ENCODE measurements at places on chromosomes 16 and 17.

DNA sequence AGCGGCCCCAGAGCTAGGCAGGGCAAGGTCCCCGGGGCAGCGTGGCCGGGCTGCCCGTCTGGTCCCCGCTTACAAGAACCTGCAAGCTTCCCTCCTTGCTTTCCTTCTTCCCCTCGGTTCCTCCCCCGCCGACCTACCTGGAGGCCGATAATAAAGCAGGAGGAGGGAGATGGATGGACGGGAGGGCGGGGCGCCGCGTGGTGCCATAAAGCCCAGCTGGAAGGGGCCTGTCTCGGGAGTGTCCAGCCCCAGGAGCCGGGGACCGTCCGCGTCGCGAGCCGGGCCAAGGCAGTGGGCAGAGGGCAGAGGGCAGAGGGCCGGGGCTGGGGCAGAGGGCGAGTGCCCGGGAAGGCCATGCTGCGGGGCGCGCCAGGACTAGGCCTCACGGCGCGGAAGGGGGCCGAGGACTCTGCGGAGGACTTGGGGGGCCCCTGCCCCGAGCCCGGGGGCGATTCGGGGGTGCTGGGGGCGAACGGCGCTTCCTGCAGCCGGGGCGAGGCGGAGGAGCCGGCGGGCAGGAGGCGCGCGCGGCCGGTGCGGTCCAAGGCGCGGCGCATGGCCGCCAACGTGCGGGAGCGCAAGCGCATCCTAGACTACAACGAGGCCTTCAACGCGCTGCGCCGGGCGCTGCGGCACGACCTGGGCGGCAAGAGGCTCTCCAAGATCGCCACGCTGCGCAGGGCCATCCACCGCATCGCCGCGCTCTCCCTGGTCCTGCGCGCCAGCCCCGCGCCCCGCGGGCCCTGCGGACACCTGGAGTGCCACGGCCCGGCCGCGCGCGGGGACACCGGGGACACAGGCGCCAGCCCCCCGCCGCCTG, at the start of gene BHLHA9:
Gene BHLHA9, plus strand, starts transcription at position 235 of the 820 bp plus-strand sequence. Its CDS starts 120 bp downstream, at position 355.
- DNase-seq, result no peak

DNA sequence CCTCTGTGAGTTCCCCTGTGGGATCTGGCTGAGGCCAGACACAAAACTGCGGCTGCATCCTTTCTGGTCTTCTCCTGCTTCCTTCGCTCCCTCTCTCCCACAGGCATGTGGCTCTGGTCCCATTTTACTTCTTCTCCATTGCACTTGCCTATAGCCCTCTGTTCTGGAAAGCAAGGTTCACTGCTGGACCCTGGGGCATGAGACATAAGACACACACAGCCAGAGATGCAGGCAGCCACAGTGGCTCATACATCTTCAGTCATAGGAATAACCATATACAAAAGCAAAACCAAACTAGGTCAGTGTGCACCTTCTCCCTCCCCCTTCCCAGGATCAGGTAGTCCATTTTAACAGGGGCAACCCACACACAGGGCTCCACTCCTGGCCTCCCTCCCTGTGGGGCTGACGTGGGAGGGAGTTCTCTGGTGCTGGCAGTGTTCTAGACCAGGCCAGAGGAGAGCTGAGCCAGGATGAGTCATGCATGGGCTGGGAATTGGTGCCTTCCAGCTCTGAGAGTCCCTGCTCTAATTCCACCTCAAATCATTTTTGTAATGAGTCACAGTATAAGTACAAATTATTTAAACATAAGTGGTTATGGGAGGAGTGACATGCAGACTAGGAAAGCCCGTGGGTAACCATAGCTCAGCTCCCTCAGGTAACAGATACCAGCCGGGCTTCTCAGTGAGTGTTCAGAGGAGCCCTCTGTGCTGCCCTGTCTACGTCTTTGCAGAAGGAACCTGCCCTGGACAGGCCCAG, 58.0 kb downstream of the ASIC2 start:
- peak; percentile 84 for DNase-seq

DNA sequence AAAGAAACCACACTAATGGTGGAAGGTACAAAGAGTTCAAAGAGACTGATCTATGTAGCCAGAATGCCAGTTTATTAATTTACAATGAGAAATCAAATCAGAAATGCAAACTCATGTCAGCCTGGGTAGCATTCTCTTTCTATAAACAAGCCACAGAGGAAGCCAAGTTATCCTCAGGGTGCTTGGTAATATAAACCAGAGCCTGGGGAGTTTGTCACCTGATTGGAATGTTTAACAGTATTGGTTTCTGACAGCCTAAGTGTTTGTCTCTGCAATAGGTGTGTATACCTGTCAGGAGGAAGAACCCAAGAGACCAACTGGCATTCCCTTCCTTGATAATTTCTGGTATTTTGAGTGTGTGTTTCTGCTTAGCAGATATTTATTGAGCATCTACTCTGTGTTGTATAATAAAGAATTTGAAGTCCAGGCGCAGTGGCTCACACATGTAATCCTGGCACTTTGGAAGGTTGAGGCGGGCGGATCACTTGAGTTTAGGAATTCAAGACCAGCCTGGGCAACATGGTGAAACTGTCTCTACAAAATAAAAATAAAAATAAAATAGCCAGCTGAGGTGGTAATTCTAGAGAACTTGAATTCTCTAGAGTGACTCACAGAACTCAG, 3.1 kb upstream of the C17orf58 start:
- no peak for DNase-seq

GRCh38 chr17:39666231-39666600, 1.1 kb downstream of the TCAP start:
- no peak for DNase-seq

GRCh38 chr17:62781831-62782251, 26.3 kb downstream of the MARCHF10 start:
- no peak for DNase-seq

GRCh38 chr17:20273741-20274500, 193.4 kb downstream of the LGALS9B start:
- DNase-seq, result no peak

- DNase-seq, result no peak
These were observed 638.2 kb upstream of the SOX9 start for GRCh38 chr17:71482625-71483024.

GRCh38 chr17:82023447-82024241, 539 bp downstream of the LRRC45 start:
- DNase-seq, result no peak

GRCh38 chr17:31807846-31808245, 51.2 kb downstream of the COPRS start:
- no peak for DNase-seq

DNA sequence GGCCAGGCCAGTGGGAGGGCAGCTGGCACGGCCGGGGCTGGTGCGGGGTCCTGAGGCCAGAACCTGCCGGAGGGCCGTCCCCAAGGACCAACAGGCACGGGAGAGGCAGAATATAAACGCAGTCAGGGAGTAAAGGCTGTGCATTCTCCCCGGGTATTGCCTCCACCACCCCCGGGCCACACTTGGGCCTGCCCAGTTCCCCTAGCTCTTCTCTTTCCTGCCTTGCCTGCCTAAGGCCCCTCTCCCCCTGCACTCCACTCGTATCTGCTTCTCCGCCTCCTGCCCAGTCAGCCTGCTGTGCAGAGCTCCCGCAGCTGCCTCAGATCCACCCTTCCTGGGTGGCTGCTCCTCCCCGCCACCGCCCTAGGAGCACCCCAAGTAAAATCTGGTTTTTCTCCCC, 5.0 kb upstream of the RPH3AL start:
- no peak for DNase-seq

DNA sequence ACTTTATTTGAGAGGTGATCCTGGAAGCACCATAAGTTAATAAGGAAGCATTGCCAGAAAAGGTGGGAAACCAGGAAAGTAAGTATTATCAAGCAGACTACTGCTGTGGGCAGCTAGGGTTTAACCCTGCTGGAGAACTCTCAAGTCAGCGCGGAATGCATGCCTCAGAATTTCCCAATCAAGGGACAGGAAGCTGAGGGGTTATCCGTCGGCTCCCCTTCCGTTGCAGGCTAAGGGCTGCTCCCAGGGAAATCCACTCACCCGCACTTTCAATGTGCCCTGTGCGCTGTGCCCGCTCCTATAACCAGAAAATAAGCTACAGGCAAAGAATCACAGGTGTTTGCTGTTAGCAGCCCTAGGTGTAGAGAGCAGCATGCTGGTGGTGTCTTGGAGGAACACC, 138.5 kb upstream of the CACNG3 start:
- no peak for DNase-seq

DNA sequence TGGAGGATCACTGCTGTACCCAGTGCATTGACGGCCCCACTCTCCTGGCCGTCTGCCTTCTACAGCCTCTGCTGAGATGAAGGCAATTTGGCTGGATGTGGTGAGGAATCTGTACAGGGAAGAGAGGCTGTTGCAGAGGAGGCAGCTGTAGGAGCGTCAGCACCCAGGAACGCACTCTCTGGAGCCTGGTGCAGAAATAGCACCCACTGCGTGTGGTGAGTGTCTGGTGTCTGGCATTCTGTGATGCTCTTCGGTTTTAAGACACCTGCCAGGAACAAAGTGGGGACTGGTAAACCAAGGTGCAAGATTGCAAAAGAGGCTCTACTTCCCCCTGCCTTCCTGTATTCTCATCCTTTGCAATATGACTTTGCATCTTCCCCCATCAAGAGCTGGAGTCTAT, 187.5 kb upstream of the SDK2 start:
- no peak for DNase-seq

All from non-pigmented ciliary epithelial cell (primary cell).